Stimulated activated CD4-positive, alpha-beta T cell treated with anti-CD3 and anti-CD28 coated beads, Interleukin-1b, Interleukin-23, amount 100 ng/mL, for 4 hours (primary cell): ENCODE measurements at places on chromosomes 11 and 22.

- DNase-seq = no peak
Measured at GRCh38 chr11:134333946-134334345, 2.2 kb downstream of the GLB1L2 start.

DNA sequence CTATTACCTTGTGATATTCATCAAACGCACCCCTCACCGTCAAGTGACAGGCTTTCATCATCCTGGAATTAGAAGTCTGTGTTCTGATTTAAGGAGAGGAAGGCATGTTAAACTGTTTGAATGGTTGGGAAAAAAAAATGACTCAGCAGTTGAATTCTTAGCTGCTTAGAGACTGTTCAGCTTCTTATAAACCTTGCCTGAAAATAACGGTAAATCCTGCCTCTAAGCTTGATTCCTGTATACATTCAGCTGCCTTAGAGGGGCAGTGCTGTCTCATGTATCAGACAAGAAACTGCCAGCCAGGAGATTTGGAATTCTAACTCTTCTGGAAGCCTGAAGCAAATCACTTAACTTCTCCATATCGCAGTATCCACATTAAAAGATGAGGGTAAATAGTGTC lies 437.4 kb downstream of the JRKL start:
- DNase-seq = no peak

DNA sequence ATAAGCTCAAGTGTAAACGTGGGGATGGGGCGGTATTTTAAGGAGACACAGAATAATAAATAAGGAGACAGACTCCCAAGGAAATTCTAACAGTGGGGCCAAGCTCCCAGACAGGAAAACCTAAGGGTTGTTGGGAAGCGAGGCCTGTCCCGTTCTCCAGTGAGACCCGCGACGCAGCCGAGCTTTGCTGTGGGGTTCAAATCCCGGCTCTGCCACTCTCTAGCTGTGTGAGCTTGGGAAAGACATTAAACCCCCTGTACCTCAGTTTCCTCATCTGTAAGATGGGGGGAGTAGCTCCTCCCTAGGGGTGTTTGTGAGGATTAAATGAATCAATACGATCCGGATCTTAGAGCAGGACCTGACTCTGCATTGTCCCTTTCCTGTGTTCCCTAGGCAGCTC lies 106.8 kb downstream of the TRIM29 start:
- no peak for DNase-seq

- DNase-seq = no peak
Measured at GRCh38 chr11:134452026-134452837, 40.2 kb upstream of the B3GAT1 start.

- no peak for DNase-seq
Measured at GRCh38 chr11:4495986-4496385, 13.5 kb downstream of the OR52K1 start.

DNA sequence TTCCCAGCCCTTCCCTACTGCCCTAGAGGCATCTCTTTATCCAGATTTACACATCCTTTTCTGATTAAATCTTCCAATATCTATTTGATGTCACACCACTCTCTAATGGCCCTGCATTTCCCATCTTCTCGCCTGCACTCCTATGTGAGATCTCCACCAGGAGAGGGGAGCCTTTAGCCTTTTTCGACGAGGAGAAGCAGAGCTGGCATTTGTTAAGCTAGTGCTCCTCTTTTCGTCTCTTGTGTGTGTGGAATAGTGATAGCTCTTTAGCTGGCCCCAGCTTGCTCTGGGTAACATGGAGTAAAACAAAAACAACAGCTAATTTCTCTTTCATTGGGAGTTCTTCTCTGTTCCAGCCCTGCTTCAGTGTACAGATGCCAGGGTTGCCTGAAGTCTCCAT lies 536.5 kb downstream of the NTM start:
- no peak for DNase-seq

- DNase-seq = no peak
Measured at GRCh38 chr11:101582989-101583250, 887 bp downstream of the TRPC6 start.
